Left ventricle myocardium superior (tissue), 1 donor: ENCODE measurements at places on chromosomes 4 and X. TPM values are rescaled to one million over a fixed set of nuclear protein-coding genes. Genes with fewer than 3 reads are reported as not detected.

DGKK gene
- not detected for total RNA-seq

CC2D2A gene
- total RNA-seq = 8.2 TPM

PIR gene
- total RNA-seq = 12.0 TPM

RAB41 gene
- total RNA-seq = not detected

BST1 gene
- 3.6 TPM for total RNA-seq

MAGEA2 gene
- total RNA-seq = not detected

LONRF3 gene
- total RNA-seq = 4.2 TPM

ASMT gene
- not detected for total RNA-seq

PABPC5 gene
- 0.72 TPM for total RNA-seq

IRAK1 gene
- 33.9 TPM for total RNA-seq

TMEM271 gene
- total RNA-seq = not detected

FRG2 gene
- total RNA-seq = not detected

SNCA gene
- total RNA-seq = 4.6 TPM

LINC00632 gene
- total RNA-seq = 122 TPM

ITIH6 gene
- not detected for total RNA-seq

L1CAM gene
- 4.8 TPM for total RNA-seq

CT45A1 gene
- not detected for total RNA-seq

TBX22 gene
- not detected for total RNA-seq

TLR1 gene
- 5.0 TPM for total RNA-seq

GRIA2 gene
- not detected for total RNA-seq

ALAS2 gene
- not detected for total RNA-seq

CACNA1F gene
- 0.47 TPM for total RNA-seq

CXCL3 gene
- 1.3 TPM for total RNA-seq

S100P gene
- total RNA-seq = 1.1 TPM

TACR3 gene
- not detected for total RNA-seq

AKAP14 gene
- not detected for total RNA-seq

SSX2B gene
- not detected for total RNA-seq

MSMO1 gene
- 6.9 TPM for total RNA-seq

OTUD6A gene
- total RNA-seq = not detected

CTAG2 gene
- total RNA-seq = not detected

MAGIX gene
- 3.8 TPM for total RNA-seq

SAGE1 gene
- not detected for total RNA-seq

MAGEA3 gene
- not detected for total RNA-seq

PCYT1B gene
- total RNA-seq = 0.05 TPM

CYBB gene
- total RNA-seq = 20.4 TPM

IRS4 gene
- not detected for total RNA-seq

EDA gene
- total RNA-seq = 12.8 TPM

SYP gene
- 1.5 TPM for total RNA-seq

SORCS2 gene
- 1.5 TPM for total RNA-seq

MAOB gene
- 126 TPM for total RNA-seq

ADH1B gene
- total RNA-seq = 110 TPM

ODAM gene
- not detected for total RNA-seq

SCML2 gene
- 1.4 TPM for total RNA-seq

CAPN6 gene
- total RNA-seq = not detected

REPS2 gene
- 8.0 TPM for total RNA-seq

ATP6AP2 gene
- total RNA-seq = 42.9 TPM

SLC6A14 gene
- total RNA-seq = not detected

FOXO4 gene
- 56.3 TPM for total RNA-seq
